Activated CD8-positive, alpha-beta memory T cell treated with anti-CD3 and anti-CD28 coated beads, Interleukin-2, amount 10 ng/mL, durations not matched to agents 7 days and 5 days (primary cell): ENCODE measurements at places on chromosomes 16 and 17. TPM values are rescaled to one million over a fixed set of nuclear protein-coding genes. Genes with fewer than 3 reads are reported as not detected.
A peak's percentile ranks its signal among the peaks of the same experiment; 100 is the strongest.

MEFV gene
- total RNA-seq = 0.09 TPM

- H3K4me3 ChIP-seq = peak overlapping the region; percentile 74
- no peak for DNase-seq
- peak overlapping the region; percentile 98 for H3K27ac ChIP-seq
- no peaks in the 10 kb centered on the region for H3K27me3 ChIP-seq
Observed at GRCh38 chr17:59827721-59828477, 64.8 kb downstream of the TUBD1 start.

- no peak for DNase-seq
- no peak overlapping the region for H3K4me3 ChIP-seq
- H3K27me3 ChIP-seq = peaks cover 24% of the 10 kb centered on the region
- H3K36me3 ChIP-seq = no peaks in the 10 kb centered on the region
Observed at GRCh38 chr16:87924811-87925670, 11.3 kb downstream of the CA5A start.

GRCh38 chr17:36534840-36535668, at the start of the genes MYO19 and PIGW:
TSS of gene MYO19 (minus strand) at chr17:36534868. CDS start at chr17:36532538, 2,330 bp downstream.
TSS of gene PIGW (plus strand) at chr17:36534987. CDS start at chr17:36537102, 2,115 bp downstream.
- DNase-seq = peak; percentile 91
- H3K27me3 ChIP-seq = no peaks in the 10 kb centered on the region
- peaks cover 36% of the 10 kb centered on the region for H3K36me3 ChIP-seq
- H3K27ac ChIP-seq = peak within 1 kb of the TSS; percentile 99

DNA sequence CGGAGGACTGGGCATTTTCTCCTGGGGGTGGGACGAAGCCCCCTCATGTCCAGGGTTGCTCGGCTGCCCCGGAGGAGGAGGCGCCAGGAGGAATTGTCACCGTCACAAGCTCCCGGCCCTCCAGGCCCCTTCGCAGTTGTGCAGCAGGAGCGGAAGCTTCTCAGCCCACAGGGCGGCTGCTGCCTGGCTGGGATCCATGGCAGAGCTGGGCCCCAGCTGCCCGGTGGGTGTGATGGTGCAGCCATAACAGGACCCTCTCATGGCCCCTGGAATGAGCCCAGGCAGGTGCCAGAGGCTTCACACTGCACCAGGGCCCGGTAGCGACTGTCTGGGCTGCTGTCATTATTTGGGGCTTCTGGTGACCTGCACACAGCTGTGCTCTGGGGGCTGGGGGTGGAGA, 54.9 kb upstream of the GNG13 start:
- no peak overlapping the region for H3K27ac ChIP-seq
- H3K36me3 ChIP-seq = peaks cover 7% of the 10 kb centered on the region
- no peak overlapping the region for H3K4me3 ChIP-seq
- no peaks in the 10 kb centered on the region for H3K4me1 ChIP-seq
- H3K27me3 ChIP-seq = no peaks in the 10 kb centered on the region
- no peak for DNase-seq
